ENCODE measurements at places on chromosomes 4 and X.

GRCh38 chrX:78283511-78283910 lies 43.9 kb downstream of the CYSLTR1 start:
- DNase-seq = no peak

GRCh38 chr4:135239964-135240363 lies 1038.4 kb upstream of the PABPC4L start:
- DNase-seq = no peak

DNA sequence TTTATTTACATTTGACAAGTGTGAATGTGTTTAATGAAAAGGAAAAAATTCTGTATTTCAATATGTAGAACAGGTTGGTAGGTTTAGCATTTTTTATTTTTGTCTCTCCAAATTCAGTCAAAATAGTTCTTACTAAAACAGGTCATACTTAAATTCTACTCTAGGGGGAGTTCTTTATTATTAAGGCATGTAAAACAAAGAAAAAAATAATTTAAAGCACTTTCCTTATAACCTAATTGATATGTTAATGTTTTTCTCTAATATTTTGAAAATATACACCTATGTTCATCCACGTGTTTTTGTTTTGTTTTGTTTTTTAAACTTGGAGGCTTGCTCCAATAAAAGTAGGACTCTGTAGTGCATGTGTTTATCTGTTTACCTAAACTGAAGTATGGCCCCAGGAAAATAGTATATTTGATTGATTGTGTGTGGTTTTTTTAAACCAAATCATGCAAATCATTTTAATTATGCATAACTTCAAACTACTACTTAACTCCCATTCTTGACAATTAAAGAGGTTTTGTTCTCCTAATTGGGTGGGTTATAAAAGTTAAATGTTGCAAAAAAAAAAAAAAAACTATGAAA lies 562.7 kb downstream of the RPA4 start:
- no peak for DNase-seq

DNA sequence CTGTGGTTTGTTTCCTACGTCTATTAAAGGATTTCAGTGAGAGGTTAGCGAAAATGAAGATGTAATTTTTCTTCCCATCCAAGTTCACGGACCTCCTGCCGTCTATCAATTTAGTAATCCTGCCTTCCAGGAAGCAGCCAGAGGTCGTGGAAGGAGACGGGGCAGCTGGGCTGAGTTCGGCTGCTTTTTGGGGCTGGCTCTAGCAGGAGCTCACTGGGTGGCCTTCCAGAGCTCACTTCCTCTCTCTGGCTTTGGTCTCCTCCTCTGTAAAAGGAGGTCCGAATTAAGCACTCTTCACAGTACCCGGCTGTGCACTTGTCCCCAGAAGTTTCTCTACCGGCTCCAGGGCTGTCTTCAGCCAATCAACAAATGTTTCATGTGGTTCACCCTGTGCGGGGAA lies 295.4 kb downstream of the BCOR start:
- no peak for DNase-seq

- DNase-seq = peak; percentile 14
Observed at GRCh38 chr4:48949518-48950219, 36.4 kb upstream of the CWH43 start.

DNA sequence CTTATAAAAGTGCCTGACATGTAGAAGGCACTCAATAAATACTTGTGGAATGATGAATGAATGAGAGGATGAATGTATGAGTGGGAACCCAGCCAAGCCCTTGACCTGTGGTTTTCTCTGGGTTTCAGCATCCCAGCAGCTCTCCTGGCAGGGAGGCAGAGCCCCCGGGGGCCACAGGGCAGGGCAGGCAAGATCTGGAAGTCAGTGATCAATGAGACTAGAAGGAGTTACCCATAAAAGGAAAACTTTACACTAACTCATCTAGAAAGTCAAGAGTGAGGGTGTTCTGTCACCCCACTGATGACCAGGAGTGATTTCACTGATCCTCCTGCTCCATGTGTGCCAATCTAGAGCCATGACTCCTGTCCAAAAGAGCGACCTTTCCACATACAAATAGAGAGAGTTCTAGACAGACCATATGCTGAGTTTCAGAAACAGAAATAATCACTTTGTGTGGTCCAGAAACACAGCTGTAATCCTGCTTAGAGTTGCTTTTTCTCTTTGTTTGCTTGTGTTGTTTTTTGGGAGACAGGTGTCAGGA lies 37.4 kb downstream of the MGARP start:
- DNase-seq = peak; percentile 81

DNA sequence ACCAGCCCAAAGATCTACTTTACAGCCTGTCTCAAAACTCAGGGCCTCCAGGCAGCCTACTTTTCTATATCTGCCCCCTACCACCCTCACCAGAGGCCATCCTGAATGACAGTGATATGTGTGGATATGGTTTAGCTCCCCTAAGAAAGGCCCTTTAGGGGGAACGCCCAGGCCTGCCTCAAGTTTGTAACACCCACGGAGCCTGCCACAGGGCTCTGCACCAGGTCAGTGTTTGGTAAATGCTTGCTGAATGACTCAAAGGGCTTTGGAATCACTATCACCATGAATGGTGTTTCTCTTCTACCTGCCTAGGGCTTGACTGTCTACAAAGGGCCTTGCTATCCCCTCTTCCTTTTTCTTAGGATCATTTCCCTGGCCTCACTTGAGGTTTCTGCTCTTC lies 11.3 kb upstream of the LONRF3 start:
- DNase-seq = no peak

DNA sequence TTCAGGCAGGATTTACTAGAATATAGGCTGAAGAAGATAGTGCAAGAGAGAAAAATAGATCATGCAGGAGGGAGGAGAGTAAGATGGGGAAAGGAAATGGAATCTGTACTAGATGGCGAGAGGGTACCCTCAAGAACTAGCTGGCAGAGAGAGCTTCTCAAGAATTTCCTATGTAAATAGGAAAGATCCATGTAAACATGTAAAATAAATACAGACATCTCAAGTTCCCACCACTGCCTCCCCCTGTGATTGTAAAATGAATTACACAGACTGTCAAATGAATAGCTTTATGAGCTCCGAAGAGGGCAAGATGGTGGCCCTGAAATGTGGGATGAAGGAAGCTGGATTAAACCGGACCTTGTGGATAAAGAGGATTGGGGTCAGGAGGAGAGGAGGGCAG lies 178.0 kb downstream of the PALLD start:
- DNase-seq = no peak

DNA sequence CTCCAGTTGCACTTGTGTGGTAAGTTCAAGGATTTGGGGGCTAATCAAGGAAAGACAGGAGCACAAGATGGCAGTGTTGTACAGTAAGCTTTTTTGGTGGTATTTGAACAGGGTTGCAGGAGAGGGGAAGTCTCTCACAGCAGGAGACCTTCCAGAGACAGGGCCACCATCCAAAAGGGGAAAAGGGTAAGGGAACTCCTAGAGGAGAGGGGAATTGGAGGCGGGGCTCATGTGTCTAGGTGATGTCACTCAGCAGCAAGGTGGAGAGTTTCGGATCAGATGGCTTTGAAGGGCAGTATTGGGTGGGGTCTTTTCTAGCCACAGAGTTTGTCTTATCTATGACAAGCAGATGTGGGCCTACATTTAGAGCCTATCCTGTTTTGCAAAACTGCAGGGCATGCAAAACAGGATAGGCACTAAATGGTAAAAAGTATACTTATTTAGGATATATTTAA lies 13.4 kb upstream of the RNF175 start:
- no peak for DNase-seq

- no peak for DNase-seq
Observed at GRCh38 chrX:39613482-39613995, 484.2 kb downstream of the BCOR start.

DNA sequence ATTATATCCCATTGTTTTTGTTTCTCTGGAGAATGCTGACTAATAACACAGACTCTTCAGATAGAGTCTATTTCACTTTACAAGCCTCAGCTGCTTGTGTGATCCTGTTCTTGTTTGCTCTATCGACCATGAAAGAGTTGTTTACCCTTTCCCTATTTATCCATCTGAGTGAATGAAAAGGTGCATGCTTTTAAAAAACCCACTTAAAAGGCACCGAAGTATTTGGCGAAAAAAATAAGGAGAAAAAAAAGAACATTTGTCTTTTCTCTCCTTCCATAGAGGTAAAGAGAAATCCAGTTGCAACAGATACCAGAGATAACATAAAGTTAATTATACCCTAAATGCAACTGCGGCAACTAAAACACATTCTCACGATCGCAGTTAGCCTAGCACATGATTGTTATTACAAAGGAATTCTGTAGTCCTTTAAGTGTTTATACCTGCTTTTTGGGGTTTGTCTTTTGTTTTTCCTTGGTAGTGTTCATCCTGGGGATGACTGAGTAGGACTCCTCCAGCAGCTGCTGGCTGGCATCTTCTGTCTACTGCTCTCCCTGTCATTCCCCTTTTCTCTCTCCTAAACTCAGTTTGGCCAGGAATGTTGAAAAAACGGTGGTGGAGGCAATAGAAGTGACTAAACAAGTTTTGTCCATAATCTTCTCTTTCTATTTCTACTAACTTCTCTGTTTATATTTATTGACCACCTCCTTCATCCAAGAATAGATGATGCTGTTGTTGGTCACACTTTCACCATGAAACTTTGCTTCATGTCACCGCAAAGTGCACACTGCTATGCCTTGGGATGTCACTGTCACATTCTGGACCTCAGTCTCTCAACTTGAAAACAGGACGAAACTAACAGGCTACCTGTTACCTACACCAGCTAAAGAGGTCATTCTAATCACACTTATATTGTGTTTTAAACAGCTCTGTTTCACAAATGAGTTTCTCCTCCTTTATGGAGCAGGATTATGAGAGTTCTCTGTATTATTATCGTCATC lies 41.9 kb upstream of the FRAS1 start:
- no peak for DNase-seq

DNA sequence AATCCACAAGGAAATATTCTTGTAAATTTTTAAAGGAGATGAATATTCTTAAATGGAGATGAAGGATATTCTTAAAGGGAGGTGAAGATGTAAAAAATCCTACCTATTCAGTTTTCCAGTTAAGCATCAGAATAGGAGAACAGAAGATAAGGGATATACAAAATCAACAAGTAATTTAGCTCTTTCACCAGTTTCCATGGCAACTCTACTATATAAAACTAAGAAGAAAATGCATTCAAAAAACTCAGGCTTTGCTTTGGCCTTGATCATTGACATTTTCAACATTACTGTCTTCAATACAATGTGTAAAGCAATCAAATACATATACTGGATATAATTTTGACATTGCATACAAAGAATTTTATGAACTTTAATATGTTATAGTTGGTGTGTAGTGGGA lies 622.7 kb upstream of the GRID2 start:
- no peak for DNase-seq

- peak; percentile 68 for DNase-seq
Observed at GRCh38 chr4:80255329-80256095, 11.0 kb upstream of the FGF5 start.

DNA sequence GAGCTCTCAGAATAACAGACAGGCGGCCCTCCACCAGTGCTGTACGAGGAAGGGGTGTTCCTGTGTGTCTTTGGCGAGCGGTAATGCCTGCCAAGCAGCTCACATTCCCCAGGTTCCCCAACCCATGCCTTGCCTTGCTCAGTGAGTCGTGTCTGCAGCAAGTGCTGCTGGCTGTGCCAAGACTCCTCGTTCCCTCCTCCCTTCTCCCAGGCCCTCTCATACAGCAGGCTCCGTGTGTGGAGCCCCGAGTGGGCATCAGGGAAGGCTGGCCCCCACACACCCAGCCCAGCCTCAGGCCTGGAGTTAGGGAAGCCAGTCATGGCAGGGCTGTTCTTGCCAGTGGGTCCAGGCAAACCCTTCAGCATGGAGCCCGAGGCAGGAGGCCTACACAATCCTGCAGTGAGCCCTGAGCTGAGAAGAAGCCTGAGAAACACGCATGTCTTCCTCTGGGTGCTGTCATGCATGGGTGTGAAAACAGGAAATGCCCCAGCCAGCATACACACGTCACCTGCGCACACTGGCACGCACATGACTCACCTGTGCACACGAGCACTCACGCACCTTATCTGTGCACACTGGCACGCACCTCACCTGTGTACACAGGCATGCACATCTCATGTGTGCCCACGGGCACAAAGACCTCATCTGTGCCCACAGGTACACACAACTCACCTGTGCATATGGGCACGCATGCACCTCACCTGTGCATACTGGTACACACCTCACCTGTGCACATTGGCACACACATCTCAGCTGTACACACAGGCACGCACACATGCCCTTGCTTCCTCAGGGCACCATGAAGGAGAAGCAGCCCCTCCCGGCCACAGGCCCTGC lies 238.7 kb downstream of the DHRSX start:
- no peak for DNase-seq

DNA sequence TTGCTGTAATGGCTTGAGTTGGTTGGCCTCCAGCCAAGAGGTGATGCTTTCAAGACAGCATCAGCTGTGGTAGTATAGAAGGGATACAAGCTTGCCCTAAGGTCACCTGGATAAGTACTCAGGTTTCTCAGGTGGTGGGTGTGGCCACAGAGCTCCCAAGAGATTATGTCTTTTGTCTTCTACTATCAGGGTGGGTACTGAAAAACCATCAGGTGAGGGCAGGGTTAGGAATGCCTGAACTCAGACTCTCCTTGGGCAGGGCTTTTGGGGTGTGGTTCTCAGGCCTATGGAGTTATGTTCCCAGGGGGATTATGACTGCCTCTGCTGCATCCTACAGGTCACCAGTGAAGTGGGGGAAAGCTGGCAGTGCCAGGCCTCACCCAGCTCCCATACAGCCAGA lies 654.6 kb upstream of the GALNT7 start:
- no peak for DNase-seq

GRCh38 chr4:42152507-42153504 lies at the start of gene BEND4:
BEND4 (minus strand) TSS chr4:42152655; CDS start chr4:42152143, 512 bp downstream.
- no peak for DNase-seq

- DNase-seq = no peak
Observed at GRCh38 chrX:66074920-66075879, 35.3 kb upstream of the VSIG4 start.

GRCh38 chrX:32185160-32185559 lies 1026.2 kb downstream of the DMD start:
- no peak for DNase-seq

DNA sequence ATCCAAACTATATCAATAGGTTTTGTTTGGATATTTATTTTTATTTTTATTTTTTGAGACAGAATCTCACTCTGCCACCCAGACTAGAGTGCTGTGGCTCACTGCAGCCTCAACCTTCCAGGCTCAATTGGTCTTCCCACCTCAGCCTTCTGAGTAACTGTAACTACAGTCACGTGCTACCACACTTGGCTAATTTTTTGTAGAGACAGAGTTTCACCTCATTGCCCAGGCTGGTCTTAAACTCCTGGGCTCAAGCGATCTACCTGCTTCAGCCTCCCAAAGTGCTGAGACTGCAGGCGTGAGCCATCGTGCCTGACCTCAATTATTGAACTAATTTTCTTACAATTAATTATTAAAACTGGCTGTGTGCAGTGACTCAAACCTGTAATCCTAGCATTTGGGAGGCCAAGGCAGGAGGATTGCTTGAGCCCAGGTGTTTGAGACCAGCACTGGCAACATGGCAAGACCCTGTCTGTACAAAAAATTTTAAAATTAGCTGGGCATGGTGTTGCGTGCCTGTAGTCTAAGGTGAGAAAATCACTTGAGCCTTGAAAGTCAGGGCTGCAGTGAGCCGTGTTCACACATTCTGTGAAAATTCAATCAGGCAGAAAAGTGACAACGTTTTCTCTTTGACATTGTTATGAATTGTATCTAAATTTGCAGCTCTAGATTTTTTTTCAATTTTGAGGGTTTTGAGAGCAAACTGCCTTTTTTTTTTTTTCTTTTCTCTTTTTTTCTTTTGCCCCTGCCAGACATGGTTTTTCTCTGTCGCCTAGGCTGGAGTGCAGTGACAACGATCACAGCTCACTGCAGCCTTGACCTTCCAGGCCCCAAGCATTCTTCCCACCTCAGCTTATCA lies 66.0 kb downstream of the UBE2K start:
- DNase-seq = no peak
